Endothelial cell (in vitro differentiated cells): ENCODE measurements at places on chromosomes 3 and 15. TPM values are rescaled to one million over a fixed set of nuclear protein-coding genes. Genes with fewer than 3 reads are reported as not detected.

DNA sequence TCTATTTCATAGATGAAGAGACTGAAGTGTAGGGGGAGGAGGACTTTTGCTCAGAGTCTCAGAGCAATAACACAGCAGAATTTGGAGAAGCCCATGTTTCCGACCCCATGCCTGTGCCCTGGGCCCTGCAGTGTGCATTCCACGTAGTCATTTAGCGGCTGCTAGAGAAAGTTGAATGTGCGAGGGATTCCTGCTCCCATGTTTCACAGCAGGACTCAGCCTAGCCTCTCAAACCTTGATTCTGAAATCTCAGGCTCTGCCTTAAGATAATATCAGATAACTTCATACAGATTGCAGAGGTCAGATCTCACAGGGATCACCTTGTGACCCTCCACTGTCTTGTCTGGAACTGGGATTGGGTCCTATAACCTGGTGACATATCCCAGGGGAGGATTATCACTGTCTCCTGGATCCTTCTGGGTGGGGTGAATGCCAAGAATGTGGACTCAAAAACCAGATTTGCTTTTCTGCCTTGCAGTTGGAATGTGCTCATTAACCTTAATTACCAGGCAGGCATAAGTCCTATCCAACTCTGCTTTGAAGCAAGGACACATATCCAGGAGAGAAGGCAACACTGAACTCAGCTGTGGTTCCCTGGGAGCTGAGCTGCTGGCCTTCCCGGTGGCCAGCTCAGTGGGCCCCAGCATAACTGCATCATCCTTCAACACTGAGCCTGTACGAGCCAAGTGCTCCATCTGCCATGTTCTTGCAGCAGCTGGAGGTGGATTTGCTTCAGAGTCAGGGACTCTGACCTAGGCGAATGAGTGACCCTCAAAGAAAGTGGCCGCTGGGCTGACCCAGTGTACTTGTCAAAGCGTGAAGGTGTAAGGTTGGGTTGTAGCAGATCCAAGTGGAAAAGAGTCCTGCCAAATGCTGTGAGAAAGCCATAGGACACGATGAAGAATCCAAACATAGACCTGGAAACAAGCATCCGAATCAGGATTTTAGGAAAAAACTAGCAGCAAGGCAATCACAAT, 43.0 kb downstream of the CTXND1 start:
- DNase-seq: no peak

DNA sequence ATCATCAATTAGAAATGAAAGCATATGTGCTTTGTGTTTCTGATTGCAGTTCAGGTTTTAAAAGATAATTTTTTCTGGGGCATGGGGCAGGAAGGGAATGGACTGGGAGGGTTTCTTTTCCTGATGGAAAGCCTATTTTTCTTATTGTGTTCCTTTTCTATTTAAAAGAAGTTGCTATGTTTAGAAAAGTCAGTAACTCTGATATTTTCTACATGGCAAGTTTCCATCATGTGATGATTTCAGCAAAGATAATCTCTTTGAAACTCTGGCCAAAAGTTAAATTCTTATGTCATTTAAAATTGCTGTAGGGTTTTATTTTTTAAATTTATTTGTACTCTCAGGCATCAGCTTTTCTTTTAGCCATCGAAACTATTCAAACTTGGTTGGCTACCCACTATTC, 601.2 kb downstream of the FOXP1 start:
- DNase-seq: no peak

- DNase-seq: no peak
Measured at GRCh38 chr3:191263365-191263764, 64.3 kb downstream of the OSTN start.

GRCh38 chr15:35319354-35319753, 226.6 kb downstream of the DPH6 start:
- no peak for DNase-seq

DNA sequence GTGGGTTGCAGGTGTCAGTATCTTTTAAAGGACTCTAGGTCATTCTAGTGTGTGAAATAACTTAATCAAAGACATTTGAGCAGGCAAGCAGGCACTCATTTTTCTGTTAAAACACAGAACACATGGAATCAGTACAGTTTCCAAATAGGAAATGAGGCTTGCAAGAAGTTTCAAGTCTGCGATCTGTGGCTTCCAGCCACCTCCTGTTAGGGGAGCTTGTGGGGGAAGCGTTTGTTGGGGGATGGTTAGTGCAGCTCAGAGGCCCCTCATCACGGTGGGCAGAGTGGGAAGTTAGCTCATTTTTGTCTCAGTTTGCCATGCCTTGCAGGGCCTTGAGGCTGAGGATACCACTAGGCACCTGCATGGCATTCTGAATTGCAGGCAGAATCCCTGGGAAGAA, 59.9 kb downstream of the SLC6A11 start:
- no peak for DNase-seq

DNA sequence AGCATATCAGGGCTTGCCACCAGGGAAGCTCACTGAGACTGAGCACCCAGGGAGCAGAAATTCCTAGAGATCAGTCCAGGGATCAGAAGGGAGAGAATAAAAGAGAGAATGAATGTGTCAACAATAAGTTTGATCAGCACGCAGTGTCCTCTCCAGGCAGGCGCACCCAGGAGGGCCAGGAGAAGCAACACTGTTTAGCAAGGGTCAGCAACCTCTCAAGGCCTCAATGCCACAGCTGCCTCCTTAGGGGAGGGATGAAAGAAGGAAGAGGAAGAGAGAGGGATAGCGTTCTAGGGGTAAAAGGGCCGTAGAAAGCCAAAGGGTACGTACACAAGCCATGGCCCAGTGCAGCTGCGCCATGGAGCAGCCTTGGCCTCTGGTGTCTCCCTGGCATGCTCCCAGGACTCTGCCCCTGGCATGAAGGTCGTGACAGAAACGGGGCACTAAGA, 399.8 kb downstream of the SHQ1 start:
- no peak for DNase-seq

GRCh38 chr3:44114142-44114541, 127.5 kb upstream of the TOPAZ1 start:
- peak; percentile 77 for DNase-seq

GRCh38 chr3:14039149-14039548, 85.5 kb downstream of the CHCHD4 start:
- no peak for DNase-seq

- DNase-seq: no peak
Measured at GRCh38 chr3:48135552-48136495, 52.4 kb downstream of the CDC25A start.

GRCh38 chr15:80114114-80114513, 38.7 kb upstream of the FAH start:
- no peak for DNase-seq

- DNase-seq: no peak
Measured at GRCh38 chr3:178794711-178795110, 258.5 kb downstream of the KCNMB2 start.

- DNase-seq: no peak
Measured at GRCh38 chr3:57497904-57498303, 46.2 kb downstream of the DNAH12 start.

DNA sequence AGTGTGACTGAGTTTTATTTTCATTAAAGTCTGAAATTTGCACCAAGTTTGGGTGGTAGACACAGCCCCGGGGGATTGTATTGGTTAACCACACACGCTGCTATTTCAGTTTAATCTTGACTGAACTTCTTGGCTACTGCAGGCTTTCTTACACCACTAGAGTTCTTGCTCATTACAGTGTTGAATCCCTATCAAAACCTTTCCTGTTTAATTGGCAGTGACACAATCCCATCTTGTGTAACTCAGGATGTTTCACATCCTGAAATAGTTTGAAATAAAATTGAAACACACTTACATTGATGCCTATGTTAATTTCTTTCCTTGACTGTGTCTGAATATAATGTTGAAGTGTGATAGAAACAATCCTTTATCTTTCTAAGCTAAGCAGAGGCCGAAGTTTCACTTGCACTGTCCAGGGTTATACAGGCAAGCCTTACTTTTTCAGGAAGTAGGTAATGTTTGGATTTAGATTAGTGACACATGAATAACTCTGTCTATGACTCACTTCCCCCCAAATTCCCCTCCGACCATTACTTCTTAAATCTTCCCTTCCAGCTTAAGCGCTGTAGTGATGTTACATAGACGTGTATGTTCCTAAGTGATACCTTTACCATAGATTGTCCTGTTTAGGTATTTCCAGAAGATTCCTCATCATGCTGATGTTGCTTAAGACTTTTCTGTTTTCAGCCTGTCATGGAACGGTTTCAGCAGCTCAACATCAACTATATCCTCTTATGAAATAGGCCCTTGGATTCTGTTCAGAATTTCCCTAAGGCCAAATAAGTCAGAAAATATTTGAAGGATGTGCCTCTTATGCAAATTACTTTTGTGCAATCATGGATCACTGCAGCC, 16.8 kb downstream of the ATG7 start:
- DNase-seq: no peak

GRCh38 chr3:177364236-177364635, 167.0 kb upstream of the TBL1XR1 start:
- no peak for DNase-seq

DNA sequence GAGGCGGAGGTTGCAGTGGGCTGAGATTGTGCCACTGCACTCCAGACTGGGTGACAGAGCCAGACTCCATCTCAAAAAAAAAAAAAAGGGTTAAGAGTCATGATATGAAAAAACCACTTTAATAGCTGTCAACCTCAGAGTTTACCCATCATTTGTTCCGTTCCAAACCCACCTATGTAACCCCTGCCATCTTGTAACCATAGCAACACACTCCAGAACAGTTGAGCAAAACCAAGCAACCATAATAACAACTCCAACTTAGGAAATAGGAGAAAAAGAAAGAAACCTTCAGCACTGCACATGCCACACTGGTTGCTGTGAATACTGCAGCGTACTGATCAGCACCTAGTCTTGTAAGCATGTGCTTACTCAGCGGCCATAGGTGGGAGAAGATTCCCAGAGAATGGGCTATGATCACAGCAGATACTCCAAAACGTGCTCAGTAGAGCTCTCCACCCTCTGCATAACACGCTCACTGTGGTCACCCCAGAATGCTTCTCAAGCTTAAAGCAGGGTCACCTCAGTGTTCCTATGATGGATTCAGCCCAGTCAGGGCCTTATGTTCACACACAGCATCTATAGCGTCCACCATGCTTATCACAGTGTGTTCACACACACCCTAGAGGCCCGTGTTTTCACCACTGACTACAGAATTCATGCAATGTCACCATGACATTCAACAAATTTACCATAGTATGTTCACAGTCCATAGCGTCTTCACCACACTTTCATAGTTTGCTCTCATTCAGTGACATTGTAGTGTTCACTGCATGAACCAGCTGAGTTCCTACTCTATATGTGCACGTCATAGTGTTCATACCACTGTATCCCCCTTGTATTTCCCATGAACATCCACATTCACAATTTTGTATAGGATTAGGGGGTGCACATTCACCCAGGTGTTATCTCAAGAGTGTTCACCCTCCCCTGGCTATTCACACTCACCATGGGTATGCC, 6.5 kb upstream of the CILP start:
- no peak for DNase-seq

GRCh38 chr15:65189102-65189740, 4.1 kb upstream of the CLPX start:
- peak; percentile 48 for DNase-seq

- no peak for DNase-seq
Measured at GRCh38 chr15:65254758-65255157, 31.9 kb downstream of the PARP16 start.

- no peak for DNase-seq
Measured at GRCh38 chr3:42873221-42873982, 2.3 kb downstream of the CYP8B1 start.

DNA sequence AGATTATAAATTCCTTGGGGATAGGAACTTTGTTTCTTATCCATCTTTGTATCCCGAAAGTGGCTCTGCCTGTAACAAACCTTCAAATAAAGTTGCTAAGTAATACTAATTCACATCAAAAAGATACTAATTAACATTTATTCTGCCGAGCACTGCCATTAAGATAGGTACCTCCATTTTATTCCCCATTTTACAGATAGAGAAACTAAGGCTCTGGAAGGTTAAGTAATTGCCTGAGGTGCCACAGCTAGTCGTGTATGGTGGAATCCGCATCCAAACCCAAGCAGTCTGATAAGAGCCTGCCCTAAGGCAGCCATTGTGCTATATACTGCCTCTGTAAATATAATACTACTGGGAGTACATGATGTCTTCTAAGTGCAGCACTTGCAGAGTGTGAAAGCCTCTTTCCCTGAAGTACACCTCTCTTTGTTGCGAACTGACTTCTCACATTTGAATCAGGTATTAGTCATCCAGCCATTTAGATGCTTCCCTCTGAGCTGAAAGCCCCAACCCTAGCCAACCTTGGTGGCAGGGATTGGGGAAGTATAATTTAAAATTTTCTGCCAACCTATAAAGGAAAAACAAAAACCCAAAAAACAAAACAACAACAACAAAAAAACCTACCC, 78.5 kb upstream of the CHD2 start:
- DNase-seq: no peak

GRCh38 chr3:24846286-24846860, 351.7 kb upstream of the THRB start:
- no peak for DNase-seq

GRCh38 chr3:33911525-33912322, 113.3 kb downstream of the PDCD6IP start:
- no peak for DNase-seq

- no peak for DNase-seq
Measured at GRCh38 chr3:190051641-190052040, 69.1 kb downstream of the P3H2 start.

- no peak for DNase-seq
Measured at GRCh38 chr3:42214565-42215283, 51.3 kb downstream of the CCK start.

- no peak for DNase-seq
Measured at GRCh38 chr3:23459889-23460546, 256.9 kb downstream of the UBE2E2 start.

The WNT7A gene
- total RNA-seq: not detected

The TUSC7 gene
- not detected for total RNA-seq

The POPDC2 gene
- 2.0 TPM for total RNA-seq

The GADL1 gene
- total RNA-seq: not detected

The SH2D7 gene
- total RNA-seq: not detected

The ZNF609 gene
- total RNA-seq: 41.2 TPM

The SLC15A2 gene
- 4.9 TPM for total RNA-seq

The SLC22A14 gene
- 0.36 TPM for total RNA-seq

The PLCH1 gene
- 20.9 TPM for total RNA-seq

The APOD gene
- 5.0 TPM for total RNA-seq

The FSTL1 gene
- 1,211 TPM for total RNA-seq

The TNFAIP8L3 gene
- 0.77 TPM for total RNA-seq
